ENCODE measurements at places on chromosomes 1 and 21.

DNA sequence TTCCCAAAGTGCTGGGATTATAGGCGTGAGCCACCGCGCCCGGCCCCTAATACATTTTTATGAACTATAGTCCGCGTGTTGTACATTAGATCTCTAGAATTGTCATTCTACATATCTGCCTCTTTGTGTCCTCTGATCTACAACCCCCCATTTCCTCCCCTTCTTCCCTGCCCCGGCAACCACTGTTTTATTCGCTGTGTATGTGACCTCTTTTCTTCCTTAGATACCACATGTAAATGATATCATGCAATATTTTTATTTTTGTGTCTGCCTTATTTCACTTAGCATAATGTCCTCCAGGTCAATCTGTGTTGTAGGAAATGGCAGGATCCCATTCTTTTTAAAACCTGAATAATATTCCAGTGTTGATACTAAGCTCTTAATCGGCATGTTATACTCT is 99.5 kb upstream of the NRIP1 start:
- DNase-seq: no peak

- DNase-seq: no peak
Observed at GRCh38 chr1:232477728-232478127, 152.2 kb downstream of the SIPA1L2 start.

GRCh38 chr1:161044535-161044907 is 1.3 kb downstream of the USF1 start:
- no peak for DNase-seq

- no peak for DNase-seq
Observed at GRCh38 chr21:39153373-39153772, 29.9 kb downstream of the PSMG1 start.

DNA sequence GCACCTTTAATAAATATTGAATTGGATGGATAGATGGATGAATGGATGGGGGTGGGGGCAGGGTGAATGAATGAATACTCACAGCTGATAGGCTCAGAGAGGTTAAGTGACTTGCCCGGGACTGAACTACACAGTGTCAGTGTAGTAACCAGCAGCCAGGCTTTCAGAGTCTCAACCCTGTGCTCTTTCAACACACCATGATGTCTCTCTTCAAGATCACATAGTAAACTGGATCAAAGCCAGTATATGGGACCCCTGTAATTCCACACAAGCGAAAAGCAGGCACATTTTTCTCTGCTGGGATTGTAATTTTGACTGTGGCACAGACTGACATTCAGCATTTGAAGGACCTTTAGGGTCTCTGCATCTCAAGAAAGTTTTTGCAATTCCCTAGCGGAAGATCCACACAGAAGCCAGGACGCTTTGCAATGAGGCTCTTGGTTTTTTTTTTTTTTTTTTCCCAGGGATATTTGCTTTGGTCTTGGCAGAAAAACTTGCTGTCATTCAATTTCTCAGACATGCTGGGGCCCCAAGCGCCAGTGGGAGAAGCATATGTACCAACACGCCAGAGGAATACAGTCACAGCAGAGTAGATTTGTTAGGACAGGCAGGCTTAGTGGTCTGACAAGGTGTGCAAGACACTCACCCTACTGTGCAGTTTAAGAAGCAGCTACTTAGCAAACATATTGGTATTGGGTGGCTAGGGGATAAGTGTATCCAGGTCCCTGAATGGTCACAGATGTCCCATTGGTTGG is 213.1 kb upstream of the CAMK1G start:
- DNase-seq: no peak

GRCh38 chr1:157774412-157774811 is 2.5 kb downstream of the FCRL2 start:
- no peak for DNase-seq

- no peak for DNase-seq
Observed at GRCh38 chr1:5375481-5375880, 616.7 kb downstream of the NPHP4 start.

- DNase-seq: no peak
Observed at GRCh38 chr1:207787776-207788175, 35.9 kb downstream of the CD46 start.

GRCh38 chr1:23452011-23452411 is 27.5 kb upstream of the TCEA3 start:
- no peak for DNase-seq

GRCh38 chr1:17118706-17119075 is 560 bp downstream of the PADI2 start:
- DNase-seq: no peak

GRCh38 chr1:24502709-24503058 is at the start of gene RCAN3:
RCAN3 (plus strand) TSS chr1:24502836; CDS start chr1:24514373, 11,537 bp downstream.
- DNase-seq: peak; percentile 94

DNA sequence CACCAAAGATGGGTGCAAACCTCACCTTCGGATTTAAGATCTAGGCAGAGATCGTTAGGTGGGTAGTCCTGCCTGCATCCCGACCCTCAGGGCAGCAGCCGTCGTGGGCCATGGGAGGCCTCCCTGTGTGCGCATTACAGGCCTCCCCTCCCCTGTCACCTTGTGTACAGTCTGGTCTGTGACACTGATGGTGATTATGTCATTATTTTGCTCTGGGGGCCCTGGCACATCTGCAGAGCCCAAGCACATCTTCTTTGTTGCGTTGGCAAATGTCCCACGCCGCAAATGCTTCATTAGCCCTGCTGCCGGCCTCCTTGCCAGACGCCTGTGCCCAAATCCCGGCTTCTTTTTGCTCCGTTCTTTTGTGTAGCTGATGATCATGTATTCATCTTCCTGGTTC is 31.7 kb downstream of the PROX1 start:
- no peak for DNase-seq

- no peak for DNase-seq
Observed at GRCh38 chr1:76961181-76961819, 94.0 kb downstream of the ST6GALNAC5 start.

GRCh38 chr1:168287237-168287664 is 6.6 kb downstream of the TBX19 start:
- no peak for DNase-seq

DNA sequence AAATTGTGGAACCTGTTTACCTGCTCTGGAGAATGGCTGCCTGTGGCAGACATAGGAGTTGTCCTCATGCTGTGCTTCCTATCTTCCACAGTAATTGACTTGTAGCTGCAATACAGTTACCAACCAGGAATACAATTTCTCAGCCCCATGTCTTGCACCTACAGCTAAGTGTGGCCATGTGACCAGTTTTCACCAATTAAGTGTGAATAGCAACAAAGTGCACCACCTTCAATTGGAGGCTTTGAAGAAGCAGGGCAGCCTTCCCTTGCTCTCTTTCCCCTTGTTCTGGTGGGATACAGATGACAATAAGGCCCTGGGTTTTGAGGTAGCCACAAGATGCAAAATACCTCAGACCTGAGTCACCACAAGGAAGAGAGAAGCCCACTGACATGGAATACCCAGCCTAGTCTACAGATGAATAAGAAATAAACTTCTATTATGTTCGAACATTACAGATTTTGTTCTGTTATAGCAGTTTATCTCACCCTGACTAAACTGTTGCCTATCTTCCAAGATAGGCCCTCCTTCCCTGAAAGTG is 70.2 kb upstream of the S1PR1 start:
- DNase-seq: no peak

DNA sequence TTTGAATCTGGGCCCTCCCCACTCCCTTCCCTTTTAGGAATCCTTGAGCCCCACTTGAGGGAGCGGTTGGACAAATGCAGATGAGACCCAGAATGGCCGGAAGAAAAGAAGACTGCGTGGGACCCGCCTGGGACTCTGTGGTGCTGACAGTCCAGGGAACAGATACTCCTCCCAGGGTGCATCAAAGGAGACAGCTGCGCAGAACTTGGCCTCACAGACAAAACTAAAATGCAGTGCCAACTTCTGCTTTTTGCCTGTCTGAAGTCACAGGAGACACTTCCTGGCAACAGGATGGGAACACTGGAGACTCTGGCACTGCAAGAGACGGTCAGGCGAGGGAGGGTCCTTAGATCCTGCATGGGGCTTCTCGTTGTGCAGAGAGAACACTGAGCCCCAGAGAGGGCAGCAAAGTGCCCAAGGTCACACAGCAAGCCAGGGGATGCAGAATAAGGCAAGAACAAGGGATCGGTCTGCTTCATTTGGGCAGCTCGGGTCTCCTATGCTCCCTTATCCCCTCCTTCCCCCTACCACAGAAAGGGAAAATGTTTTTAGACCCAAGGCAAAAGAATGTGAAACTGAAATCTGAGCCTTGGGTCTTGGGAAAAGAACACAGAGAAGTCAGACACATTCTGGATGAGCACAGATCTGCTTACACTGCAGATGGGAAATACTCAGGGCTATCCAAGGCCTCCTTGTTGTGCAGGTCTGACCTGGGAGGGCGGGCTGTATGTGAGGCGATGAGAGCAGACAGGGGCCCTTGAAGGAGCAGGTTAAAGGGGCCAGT is 182.4 kb downstream of the TRABD2B start:
- no peak for DNase-seq

DNA sequence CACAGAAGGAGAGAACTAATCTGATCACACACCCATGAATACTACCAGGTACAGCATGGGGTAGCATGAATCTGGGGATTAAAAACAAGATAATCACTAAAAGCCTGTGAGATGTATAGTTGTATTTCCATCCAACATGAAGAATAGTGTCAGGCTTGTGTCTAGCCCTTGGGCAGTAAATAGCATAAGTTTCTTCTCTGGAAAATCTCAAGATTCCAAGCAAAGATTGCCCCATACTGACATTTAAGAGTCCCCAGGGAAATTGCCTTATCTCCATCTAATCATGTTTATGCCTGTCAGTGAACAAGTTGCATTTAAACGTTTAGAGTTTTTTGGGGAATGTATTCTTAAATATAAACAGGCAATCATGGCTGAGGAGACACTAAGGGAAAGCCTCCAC is 109.2 kb upstream of the SERTAD4 start:
- DNase-seq: no peak

- no peak for DNase-seq
Observed at GRCh38 chr1:235357485-235358373, 9.5 kb upstream of the TBCE start.

DNA sequence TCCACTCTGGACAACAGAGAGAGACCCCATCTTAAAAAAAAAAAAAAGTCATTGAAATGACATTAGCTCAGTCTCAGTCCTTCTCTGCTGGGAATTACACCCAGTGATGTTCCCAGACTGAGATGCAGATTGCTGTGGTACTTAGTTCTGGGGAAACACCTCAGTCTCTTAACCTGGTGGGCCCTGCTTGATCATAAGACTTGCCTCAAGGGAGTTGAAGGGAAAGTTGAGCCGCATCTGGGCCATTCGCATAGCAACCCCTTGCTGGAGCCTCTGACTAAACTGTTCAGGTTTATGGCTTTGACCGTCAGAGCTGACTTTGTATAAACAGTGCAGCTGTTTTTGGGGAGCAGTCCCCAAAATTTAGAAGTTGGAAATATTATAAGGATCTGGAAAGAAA is 13.4 kb downstream of the FCRL4 start:
- DNase-seq: no peak

GRCh38 chr1:84996846-84997666 is at the start of gene MCOLN2:
MCOLN2 (minus strand) TSS chr1:84997113; CDS start chr1:84996872, 241 bp downstream.
- DNase-seq: peak; percentile 57

GRCh38 chr21:39263372-39263771 is 50.1 kb downstream of the BRWD1 start:
- no peak for DNase-seq

GRCh38 chr1:33180226-33180910 is 1.5 kb downstream of the TRIM62 start:
- DNase-seq: no peak

DNA sequence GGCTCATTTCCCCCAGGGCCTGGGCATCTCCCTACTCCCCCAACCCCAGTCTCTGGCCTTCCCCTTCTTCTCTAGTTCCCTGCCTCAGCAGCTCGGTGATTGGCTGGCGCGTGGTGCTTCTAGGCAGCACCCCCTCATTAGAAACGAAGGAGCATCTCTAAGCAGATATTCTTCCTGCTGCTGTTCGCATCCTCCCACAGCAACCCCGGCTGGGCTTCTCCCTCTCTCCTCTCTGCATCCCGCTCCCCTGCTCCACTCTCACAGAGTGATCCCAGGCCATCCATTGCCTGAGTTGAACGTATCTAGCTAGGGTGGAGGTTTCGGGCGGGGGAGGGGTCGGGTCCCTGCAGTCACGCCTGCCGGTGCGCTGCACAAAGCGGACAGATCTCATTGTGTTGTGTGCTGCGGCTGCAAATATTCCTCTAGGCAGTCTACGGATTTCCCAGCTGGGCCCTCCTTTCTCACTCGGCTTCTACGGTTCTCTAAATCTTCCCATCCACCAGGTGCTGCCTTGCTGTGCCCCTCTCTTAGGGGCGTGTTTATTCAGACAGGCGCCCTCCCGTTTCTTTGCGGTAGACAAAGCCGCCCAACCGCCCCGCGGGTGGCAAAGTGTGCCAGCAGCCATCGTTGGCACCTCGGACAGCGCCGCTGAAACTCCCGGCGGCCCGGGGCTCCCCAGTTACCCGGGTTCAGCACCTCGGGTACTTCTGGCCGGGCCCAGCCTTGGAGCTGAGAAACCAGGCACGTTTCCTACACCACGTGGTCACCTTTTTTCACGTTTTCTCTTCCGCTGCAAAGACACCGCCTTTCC is 2.2 kb downstream of the CACNA1E start:
- no peak for DNase-seq

DNA sequence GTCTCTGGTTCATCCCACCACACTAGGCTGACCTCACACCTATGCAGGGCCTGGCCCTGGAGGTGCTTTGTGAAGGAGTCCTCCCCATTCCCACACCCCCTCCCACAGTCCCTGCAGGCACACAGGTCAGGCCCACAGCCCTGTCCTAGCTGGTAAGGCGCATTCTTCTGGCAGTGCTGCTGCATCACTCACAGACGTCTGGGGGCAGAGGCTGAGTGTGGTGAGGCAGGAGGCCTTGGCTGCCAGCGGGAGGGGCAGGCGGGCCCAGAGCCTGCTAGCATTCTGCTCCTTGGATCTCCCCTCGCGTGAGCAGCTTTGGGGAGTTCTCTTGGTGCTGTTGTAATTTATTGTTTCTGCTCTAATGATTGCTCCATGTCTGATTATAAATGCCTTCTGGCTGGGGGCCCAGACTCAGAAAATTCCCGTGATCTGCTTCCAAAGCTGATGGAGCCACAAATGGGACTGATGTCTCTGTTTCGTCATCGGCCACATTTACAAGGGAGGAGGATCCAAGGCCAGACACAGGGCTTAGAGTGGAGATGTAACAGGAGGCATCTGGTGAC is 62.9 kb downstream of the TRABD2B start:
- DNase-seq: no peak

DNA sequence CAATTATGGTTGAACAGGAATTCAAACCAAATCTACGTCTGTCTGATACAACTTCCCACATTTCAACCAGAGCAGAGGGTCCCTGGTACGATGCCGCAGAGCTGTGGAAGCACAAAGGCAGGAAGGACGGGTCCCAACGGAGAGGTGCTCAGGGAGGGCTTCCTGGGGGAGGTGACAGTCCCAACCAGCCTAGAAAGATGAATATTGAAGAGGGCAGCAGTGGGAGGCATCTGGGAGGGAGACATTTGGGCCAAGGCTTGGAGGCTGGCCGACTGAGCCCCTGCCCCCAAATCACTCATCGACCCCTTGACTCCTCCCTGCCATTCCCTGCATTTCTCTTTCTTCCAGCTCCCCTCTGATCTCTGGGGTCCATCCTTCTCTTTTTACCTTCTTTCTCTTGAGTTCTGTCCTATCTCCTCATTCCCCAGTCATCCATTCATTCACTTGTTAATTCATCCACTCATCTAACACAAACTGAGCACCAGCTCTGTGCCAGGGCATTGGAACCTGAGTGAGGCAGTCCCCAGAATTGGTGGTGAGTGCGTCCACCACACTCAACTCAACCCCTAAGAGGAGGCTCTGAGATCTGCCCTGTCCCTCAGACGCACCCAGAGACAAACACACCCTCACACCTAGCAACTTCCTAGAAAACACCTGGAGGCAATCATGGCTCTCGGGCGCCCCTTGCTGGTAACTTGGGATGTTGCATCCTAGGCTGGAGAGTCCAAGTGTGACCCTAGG is 13.2 kb upstream of the CELA3B start:
- DNase-seq: peak; percentile 51

- DNase-seq: no peak
Observed at GRCh38 chr1:214416417-214416816, 135.0 kb downstream of the PTPN14 start.
